Ovary (tissue), 10 donors: ENCODE measurements at places on chromosomes 4 and X. TPM values are rescaled to one million over a fixed set of nuclear protein-coding genes. Genes with fewer than 3 reads are reported as not detected.
A peak's percentile ranks its signal among the peaks of the same experiment; 100 is the strongest.

GRCh38 chrX:109952050-109952449 lies 50.9 kb upstream of the TMEM164 start:
- no peaks in the 10 kb centered on the region for H3K4me1 ChIP-seq
- no peak for DNase-seq
- no peaks in the 10 kb centered on the region for H3K36me3 ChIP-seq
- no peaks in the 10 kb centered on the region for H3K27me3 ChIP-seq

- H3K27me3 ChIP-seq, result no peaks in the 10 kb centered on the region
- H3K27ac ChIP-seq, result no peak overlapping the region
- DNase-seq, result no peak
- no peaks in the 10 kb centered on the region for H3K36me3 ChIP-seq
Observed at GRCh38 chr4:164997324-164997723, 19.9 kb upstream of the TRIM61 start.

DNA sequence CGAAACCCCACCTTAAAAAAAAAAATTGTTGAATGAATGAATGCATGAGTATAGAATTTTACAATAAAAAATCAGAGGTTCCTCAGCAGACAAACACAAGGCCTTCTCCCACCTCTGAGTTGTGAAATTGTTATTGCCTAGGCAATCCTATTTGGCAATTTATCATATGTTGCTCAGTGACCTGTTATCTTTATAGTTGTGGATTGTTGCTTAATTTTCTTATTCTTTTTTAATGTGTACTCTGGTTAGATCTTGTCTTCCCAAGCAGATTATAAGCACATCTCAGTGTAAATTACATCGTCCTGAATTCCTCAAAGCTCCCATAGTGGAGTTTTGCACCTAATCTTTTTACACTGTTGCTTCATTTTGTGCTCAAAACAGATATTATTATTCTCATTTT lies 71.9 kb downstream of the RBM47 start:
- no peak overlapping the region for H3K27ac ChIP-seq
- H3K36me3 ChIP-seq, result no peaks in the 10 kb centered on the region
- peaks cover 13% of the 10 kb centered on the region for H3K4me1 ChIP-seq
- DNase-seq, result no peak
- H3K27me3 ChIP-seq, result no peaks in the 10 kb centered on the region
- H3K4me3 ChIP-seq, result no peak overlapping the region

DNA sequence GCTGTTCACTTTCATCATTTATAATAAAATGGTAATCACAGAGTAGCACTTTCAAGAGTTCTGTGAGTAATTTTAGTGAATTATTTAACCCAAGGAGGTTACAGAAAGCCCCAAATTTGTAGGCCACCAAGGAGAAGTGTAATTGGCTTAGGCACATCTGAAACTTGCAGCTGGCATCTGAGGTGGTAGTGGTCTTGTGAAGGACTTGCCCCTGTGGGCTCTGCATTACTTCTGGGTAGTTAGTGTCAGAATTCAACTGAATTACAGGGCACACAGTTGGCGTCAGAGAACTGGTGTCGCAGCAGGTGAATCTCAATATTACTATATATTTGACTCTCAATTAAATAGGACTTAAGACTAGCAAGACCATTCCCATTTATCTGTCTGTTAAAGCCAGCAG lies 36.9 kb downstream of the GPR174 start:
- no peak for DNase-seq
- no peaks in the 10 kb centered on the region for H3K36me3 ChIP-seq
- H3K4me1 ChIP-seq, result no peaks in the 10 kb centered on the region
- H3K27me3 ChIP-seq, result no peaks in the 10 kb centered on the region

MMRN1 gene
- 32.5 TPM for total RNA-seq

DNA sequence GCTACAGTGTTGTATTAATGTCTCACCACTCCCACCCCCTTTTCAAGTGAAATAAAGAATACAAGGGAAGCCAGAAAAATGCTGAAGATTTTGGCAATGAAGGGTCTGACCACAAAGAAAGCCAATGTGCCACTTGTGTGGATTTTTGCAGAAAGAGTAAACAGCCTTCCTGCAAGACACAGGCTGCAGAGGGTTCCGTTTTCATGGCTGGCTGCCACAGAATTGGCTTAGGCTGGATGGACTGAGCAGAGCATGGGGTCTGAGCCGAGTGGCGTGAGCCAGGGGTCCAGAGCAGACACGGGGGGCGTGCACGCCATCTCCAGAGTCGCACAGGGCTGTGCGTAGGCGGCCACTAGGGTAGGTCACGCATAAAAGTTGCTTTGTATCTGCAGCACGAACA lies 69.2 kb downstream of the MTNR1A start:
- H3K4me3 ChIP-seq, result peak overlapping the region; percentile 3
- no peaks in the 10 kb centered on the region for H3K36me3 ChIP-seq
- peaks cover 2% of the 10 kb centered on the region for H3K4me1 ChIP-seq
- no peak for DNase-seq
- H3K27ac ChIP-seq, result no peak overlapping the region
- no peaks in the 10 kb centered on the region for H3K27me3 ChIP-seq
